Fibroblast of skin of left quadriceps (primary cell): ENCODE measurements at places on chromosomes 5 and 9.

DNA sequence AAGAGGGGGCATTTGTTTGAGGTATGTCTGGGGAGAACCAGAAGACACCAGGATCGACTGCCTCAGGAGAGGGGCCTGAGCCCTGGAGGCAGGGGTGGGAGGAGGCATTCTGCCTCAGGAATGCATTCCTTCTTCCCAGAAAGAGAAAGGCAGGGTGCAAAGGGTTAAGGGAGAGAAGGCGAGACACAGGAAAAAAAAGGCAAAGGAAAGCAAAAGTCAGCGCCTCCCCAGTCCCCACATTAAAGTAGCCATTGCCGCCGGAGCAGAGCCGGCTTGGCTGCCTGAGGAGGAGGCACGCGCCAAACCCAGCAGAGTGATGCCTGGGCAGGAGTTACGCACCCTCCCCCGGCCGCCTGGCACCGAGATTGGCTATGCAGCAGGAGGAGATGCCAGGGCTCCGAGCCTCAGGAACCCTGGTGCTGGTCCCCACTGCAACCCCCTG is 123.8 kb upstream of the PHYKPL start:
- no peak for DNase-seq

DNA sequence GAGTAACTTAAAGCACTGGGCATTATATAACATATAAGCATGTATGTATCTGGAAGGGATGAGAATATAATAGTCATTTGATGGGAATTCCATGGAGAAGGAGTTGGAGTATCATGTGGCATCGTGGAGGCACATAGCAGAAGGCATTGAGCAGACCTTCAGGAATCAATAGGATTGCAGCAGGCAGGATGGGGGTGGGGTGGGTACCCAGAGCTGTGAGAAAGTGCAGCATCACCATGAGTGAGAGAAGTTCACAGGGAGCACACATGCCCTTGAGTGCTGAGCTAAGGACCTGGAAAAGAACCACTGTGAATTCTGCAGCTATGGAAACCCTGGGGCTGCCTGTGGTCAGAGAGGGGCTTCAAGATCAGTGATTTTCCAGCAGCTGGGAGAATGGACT is 57.3 kb downstream of the MED10 start:
- no peak for DNase-seq

GRCh38 chr9:69899491-69899890 is 78.9 kb downstream of the CFAP95 start:
- no peak for DNase-seq

- no peak for DNase-seq
Observed at GRCh38 chr5:143605403-143606005, 202.0 kb upstream of the NR3C1 start.

- DNase-seq: no peak
Observed at GRCh38 chr5:168843277-168844015, 264.3 kb upstream of the PANK3 start.

GRCh38 chr9:132008855-132009812 is 70.5 kb downstream of the MED27 start:
- no peak for DNase-seq

- peak; percentile 45 for DNase-seq
Observed at GRCh38 chr9:128072144-128073021, 4.4 kb downstream of the SLC25A25 start.

- DNase-seq: no peak
Observed at GRCh38 chr5:32859211-32859641, 148.1 kb downstream of the NPR3 start.

GRCh38 chr9:111154081-111154562 is 115.9 kb upstream of the LPAR1 start:
- peak; percentile 21 for DNase-seq

DNA sequence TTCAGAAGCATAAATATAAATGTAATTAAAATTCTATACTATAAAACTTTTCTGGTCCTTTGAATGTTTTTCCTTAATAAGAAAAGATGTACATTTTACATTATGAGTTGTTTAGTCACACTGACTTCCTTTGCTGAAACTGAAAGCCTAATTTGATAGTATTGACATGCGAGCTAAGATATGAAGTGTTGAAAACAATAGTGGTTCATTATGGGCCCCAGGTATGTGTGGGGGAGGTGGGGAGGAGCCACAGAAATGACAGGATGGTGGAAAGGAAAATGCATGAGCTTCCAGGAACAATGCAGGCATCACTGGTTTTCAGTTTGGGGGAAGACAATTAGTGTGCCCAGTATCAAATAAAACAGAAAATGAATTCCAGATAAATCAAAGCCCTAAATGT is 35.4 kb upstream of the RLN1 start:
- DNase-seq: no peak

- no peak for DNase-seq
Observed at GRCh38 chr5:18370531-18370930, 736.3 kb downstream of the TAF11L14 start.

DNA sequence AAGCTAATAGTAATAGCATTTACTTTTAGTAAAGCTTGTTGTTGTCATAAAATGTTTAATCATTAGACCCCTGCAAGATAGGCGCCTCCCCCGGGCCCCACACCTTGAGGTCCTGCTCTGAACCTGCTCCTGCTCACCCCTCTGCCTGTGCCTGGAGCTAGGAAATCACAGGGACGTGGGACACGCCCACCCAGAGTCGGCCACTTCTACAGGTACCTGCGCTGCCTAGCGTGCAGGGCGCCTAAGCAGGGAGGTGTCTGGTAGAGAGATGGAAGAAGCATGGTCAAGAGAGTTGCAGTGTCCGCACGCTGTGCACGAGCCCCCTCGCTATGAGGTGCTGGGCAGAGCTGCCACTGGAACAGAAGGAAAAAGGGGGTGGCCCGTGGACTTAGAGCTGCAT is 52.6 kb downstream of the HINT1 start:
- no peak for DNase-seq

DNA sequence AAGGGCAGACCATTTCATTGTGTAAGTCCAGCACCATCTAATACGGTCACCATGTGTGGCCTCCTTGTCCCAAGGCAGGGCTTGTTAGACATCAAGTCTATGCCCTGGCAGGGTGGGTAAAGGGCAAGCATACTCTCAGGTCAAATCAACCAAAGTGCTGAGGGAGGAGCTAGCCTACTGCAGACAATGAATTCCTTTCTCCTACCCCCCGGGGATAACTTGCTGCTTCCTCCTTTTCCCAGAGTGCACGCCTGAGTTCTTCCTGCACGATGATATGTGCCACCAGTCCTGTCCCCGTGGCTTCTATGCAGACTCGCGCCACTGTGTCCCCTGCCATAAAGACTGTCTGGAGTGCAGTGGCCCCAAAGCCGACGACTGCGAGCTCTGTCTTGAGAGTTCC is 71.4 kb downstream of the RFK start:
- DNase-seq: no peak

DNA sequence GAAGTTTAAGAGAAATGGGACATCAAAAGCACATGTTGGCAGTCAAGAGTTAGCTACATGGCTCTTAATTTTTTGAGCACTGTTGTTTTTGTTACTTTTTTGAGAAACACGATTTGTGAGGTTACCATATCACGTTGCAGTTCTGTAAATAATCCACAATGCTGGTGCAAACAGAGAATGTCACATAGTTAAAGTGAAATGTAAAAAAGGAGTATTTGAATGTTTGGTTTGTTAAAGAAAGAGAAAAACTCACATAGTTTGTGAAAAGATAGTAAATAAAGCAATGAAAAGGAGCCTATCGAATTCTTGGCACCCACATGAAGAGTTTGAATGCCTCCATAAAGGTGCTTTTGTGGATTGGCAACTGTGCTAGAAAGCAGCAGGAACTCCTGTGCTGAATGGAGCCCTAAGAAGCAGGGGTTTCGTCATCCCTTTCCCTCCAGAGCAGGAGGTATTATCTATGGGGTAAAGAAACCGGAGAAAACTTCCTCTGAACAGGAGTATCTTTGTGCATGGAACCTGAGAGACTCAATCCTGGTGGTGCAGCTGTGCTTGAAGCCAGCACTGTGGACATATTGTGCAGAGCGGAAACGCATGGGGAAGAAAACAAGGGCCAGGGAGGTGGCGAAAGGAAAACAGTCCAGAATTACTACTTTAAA is 148.5 kb upstream of the OTULINL start:
- no peak for DNase-seq

DNA sequence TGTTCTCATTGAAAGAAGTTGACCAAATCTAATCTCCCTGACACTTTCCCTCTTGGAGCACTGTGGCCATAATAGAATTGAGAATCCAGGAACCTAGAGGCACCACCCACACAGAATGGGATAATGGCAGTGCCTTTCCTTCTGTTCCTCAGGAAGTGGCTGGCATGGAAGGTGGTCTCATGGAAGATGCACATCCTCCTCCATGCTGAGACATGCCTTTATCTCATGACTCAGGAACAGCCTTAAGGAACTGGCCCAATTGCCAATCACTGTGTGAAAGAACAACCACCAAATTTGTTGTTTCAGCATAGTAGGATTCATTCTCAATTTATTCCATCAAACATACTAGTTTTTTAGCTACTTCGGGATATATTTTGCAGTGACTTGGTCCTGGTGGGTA is 137.5 kb upstream of the RASGRF2 start:
- no peak for DNase-seq

- no peak for DNase-seq
Observed at GRCh38 chr9:69109152-69109551, 64.9 kb upstream of the TJP2 start.

GRCh38 chr9:134485653-134486052 is 155.9 kb upstream of the COL5A1 start:
- no peak for DNase-seq

- no peak for DNase-seq
Observed at GRCh38 chr5:77849308-77849900, 73.3 kb upstream of the TBCA start.

DNA sequence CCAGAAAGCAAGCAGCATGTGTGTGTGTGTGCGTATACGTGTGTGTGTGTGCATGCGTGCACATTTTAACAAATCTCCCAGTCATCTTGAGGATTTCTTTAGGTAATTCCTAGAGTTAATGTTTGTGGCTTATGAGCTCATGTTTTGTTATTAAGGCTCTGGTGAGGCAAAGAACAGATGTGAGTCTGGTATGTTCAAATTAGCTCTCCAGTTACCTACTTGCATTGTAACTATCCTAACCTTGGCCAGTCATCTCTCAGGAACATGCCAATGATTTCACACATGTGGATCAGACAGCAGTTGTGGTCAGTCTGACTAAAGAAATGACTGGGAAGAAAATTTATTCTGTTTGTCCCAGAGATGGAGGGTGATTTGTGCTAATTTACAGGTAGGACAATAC is 163.1 kb downstream of the IZUMO3 start:
- peak; percentile 39 for DNase-seq

DNA sequence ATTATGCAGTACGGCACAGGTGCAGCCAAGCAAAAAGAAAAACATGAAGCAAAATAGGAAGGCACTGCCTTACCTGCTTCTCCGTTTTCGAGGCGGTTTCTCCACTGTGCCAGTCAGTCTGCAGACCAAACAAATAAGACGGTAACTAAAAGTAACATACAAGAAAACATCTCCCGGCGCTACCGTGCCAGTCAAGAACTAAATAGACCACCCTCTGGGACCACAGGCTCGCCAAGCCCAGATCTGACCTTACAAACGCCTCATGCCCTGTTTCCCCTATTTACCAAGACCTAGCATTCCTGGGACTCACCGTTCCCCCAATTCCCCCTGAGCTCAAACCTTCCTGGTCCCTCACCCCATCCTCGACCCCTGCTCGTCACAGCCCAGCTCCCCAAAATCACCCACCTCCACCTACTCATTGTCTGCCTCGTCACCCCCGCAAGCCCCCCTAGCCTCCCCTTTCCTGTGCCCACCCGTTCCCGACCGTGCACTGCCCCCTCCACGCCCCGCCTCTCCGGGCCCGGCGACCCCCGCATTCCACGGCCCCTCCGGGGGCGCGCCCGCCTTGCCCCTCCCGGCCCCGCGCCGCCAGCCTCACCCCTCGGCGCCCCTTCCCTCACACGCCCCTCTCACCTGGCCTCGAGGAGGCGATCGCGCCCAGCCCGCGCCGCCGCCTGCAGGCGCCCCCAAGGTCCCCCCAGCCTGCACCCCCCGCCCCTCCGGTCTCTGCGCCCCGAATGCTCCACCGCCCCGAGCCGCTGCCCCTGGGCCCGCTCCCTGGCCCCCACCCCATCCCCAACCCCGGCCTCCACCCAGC is 560 bp downstream of the SCAI start:
- DNase-seq: no peak

- DNase-seq: peak; percentile 24
Observed at GRCh38 chr9:74783408-74783807, 104.3 kb downstream of the TRPM6 start.

DNA sequence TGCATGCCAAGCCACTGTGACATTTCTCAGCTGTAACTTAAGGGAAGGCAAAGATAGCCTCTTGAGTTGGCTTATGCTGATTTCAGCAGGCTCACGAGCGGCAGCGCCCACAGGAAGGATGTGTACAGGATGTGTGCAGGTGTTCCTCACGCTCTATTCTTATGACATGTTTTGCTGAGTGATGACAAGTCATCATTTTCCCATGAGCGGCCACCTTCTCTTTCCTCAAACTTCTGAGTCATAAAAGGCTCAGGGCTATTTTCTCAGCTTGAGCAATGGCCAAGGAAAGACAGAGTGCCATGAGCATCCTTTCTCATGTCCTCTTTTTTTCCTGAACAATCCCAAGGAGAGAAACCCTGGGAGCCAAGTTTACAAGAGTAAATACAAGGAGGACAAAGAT is 365.9 kb downstream of the PLK2 start:
- no peak for DNase-seq

- DNase-seq: no peak
Observed at GRCh38 chr9:104177003-104177611, 83.0 kb downstream of the SMC2 start.

- DNase-seq: no peak
Observed at GRCh38 chr9:18319918-18320445, 154.0 kb upstream of the ADAMTSL1 start.

DNA sequence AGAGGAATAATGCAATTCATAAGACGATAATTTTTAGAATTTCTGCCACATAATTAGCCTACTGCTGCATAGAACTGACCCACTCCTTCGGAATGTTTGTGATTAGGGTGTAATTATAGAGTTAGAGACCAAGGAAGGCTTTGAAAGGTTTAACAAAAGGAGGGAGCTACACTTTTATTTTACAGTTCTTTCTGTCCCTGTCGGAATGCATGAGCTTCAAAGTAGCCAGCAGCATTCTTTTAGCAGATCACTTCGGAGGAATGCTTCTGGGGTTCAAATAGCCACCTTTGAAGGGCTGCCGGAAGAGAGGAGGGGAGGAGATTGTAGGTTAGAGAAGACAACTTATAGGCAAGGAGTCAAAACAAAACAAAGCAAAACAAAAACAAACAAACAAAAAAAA is 168.1 kb downstream of the GRIA1 start:
- DNase-seq: no peak

DNA sequence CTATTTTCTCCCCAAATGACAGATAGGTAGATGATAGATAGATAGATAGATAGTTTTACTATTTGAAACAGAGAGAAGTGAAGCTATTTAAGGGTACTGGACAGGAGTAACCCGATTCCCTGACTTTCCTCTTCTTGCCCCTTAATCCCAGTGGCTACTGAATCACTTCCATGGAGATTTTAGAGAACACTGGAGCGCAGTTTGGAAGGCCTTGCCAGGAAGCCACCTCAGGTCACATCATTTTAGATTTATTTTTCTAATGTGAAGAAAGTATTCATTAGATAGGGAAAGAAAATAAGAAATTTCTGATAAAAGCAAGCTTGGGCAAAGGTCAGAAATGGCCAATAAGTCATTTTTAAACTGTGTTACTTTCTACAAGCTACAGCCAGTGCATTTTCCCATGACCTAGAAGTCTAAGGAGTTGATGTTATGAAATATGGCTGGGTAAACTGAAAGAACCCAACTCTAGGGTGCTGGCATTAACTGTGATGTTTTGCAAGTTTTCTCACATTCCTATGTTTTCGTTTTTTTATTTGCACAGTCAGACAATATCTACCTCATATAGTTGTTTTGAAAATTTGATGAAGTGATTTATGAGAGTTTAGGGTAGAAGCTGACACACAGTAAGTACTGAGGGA is 544.7 kb upstream of the PTGER4 start:
- DNase-seq: no peak

GRCh38 chr9:87850391-87850790 is 32.3 kb upstream of the SPATA31E1 start:
- peak; percentile 56 for DNase-seq
